ENCODE measurements at places on chromosomes 7 and 10. TPM values are rescaled to one million over a fixed set of nuclear protein-coding genes. Genes with fewer than 3 reads are reported as not detected.

GRCh38 chr10:67612577-67613537, 83.1 kb downstream of the CTNNA3 start:
- no peaks in the 10 kb centered on the region for H3K36me3 ChIP-seq
- DNase-seq: no peak
- H3K27me3 ChIP-seq: no peaks in the 10 kb centered on the region
- no peak overlapping the region for H3K4me3 ChIP-seq
- no peak overlapping the region for H3K27ac ChIP-seq
- H3K4me1 ChIP-seq: no peaks in the 10 kb centered on the region

DNA sequence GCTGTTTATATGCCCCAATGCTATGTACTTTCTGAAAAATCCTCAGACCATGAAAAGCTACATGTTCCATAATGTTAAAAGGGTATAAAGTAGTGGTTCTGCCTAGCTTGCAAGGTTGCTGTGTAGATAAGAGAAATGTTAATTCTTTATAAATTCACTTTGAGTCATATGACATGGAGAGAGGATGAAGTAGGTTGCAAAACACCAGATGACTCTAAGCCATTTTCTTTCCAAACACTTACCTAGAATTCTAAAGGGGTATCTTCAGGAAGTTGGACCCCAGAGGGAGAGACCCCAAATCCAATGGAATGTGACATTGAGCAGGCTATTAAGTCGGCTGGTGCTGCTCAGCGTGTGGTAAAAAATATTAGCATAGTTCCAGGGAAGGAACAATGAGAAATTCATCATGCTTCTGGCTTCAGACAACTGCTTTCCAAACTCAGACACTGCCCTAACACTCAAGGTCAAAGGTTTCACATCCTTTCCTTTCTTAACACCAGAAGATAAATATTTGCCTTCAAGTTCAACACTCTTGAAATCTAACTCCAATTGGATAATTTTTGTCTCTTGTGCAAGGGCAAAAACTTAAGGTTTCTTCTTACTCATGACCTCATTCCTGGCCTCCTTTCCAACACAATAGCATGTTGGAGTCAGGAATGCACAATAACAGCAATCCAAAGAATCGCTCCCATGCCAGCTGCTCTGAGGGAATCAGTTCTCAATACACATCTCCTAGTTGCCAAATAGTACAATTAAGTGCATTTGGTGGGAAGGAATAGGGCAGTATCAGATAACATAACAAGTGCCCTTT, 100.7 kb upstream of the AFAP1L2 start:
- H3K36me3 ChIP-seq: no peaks in the 10 kb centered on the region
- no peak overlapping the region for H3K4me3 ChIP-seq
- peaks cover 45% of the 10 kb centered on the region for H3K4me1 ChIP-seq
- peak; percentile 86 for DNase-seq
- H3K27me3 ChIP-seq: no peaks in the 10 kb centered on the region

DNA sequence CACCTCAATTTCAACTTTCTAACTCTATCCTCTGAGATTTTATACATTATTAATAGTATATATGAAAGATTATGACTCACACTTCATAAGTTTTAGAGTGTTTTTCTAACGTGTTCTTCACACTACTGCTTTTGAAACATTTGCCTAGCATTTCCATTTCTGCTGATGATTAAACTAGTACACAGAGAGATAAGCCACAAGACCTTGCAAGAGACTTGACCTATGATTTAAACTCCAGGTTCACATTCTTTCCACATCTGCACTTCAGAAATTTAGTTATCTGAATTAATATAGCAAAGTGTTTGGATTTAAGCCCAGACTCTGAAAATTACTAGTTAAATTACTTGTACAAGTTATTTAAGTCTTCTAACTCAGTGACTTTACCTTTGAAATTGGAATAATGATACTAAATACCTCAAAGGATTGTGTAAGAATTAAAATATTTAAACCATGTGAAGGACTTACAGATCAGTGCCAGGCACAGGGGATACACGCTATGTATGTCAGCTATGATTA, 66.6 kb downstream of the PCLO start:
- H3K27ac ChIP-seq: no peak overlapping the region
- H3K4me3 ChIP-seq: no peak overlapping the region
- H3K4me1 ChIP-seq: no peaks in the 10 kb centered on the region
- no peaks in the 10 kb centered on the region for H3K27me3 ChIP-seq

- H3K27ac ChIP-seq: peak overlapping the region; percentile 0
- H3K27me3 ChIP-seq: no peaks in the 10 kb centered on the region
- H3K36me3 ChIP-seq: peaks cover 3% of the 10 kb centered on the region
- no peak for DNase-seq
- no peak overlapping the region for H3K4me3 ChIP-seq
Observed at GRCh38 chr10:102752266-102752930, 8.7 kb downstream of the WBP1L start.

GRCh38 chr10:8726084-8726778, 671.7 kb downstream of the GATA3 start:
- no peak overlapping the region for H3K27ac ChIP-seq
- no peak overlapping the region for H3K4me3 ChIP-seq
- H3K36me3 ChIP-seq: no peaks in the 10 kb centered on the region
- no peaks in the 10 kb centered on the region for H3K27me3 ChIP-seq

DNA sequence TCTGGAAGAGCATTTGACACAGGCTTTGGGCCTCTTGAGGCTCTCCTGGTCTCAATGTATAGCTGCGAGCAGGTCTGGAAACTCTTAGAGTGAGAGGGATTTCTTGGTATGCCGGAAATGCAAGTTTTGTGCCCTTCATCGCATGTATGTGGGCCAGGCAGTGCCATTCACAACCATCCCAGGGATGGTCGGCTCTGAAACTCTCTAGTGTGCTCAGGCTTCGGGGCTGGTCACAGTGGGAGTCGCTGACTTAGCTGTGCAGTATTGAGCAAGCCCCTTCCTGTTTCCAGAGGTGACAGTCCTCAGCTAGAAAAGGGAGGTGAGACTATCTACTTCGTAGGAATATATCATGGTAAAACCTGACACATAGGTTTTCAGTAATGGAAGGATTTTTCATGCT, 2.0 kb upstream of the AOAH start:
- no peaks in the 10 kb centered on the region for H3K27me3 ChIP-seq
- H3K36me3 ChIP-seq: no peaks in the 10 kb centered on the region
- no peak overlapping the region for H3K27ac ChIP-seq
- no peaks in the 10 kb centered on the region for H3K4me1 ChIP-seq

GRCh38 chr7:36406156-36406555, 16.5 kb downstream of the ANLN start:
- no peak overlapping the region for H3K4me3 ChIP-seq
- no peaks in the 10 kb centered on the region for H3K27me3 ChIP-seq
- no peak for DNase-seq
- no peaks in the 10 kb centered on the region for H3K4me1 ChIP-seq

GOLGA7B gene
- 0.58 TPM for total RNA-seq

CASTOR2 gene
- 5.7 TPM for total RNA-seq

Data from stomach (tissue), 19 donors.